SK-N-SH (cell line): ENCODE measurements at places on chromosomes 6 and 20. TPM values are rescaled to one million over a fixed set of nuclear protein-coding genes. Genes with fewer than 3 reads are reported as not detected.

Gene UBD
- not detected in 2 replicates for polyA plus RNA-seq

GRCh38 chr20:10557685-10558084 lies 116.1 kb downstream of the JAG1 start:
- DNase-seq: no peak
- no peaks in the 10 kb centered on the region; the same call in 1 of the 2 replicates for H3K36me3 ChIP-seq
- H3K27me3 ChIP-seq: no peaks in the 10 kb centered on the region
- H3K27ac ChIP-seq: peak overlapping the region; percentile 91

Gene CGA
- polyA plus RNA-seq: 0.10 and 0.18 TPM in 2 replicates

- DNase-seq: no peak
- H3K4me1 ChIP-seq: no peaks in the 10 kb centered on the region
- no peaks in the 10 kb centered on the region for H3K36me3 ChIP-seq
- H3K27me3 ChIP-seq: no peaks in the 10 kb centered on the region
- H3K27ac ChIP-seq: no peak overlapping the region
- H3K4me3 ChIP-seq: no peak overlapping the region
Observed at GRCh38 chr6:96913621-96914020, 10.9 kb upstream of the KLHL32 start.

Gene RAET1L
- not detected in 2 replicates for polyA plus RNA-seq

Gene FILIP1
- 0.03 TPM in 2 replicates for polyA plus RNA-seq

Gene GPR63
- 0.53 and 0.73 TPM in 2 replicates for polyA plus RNA-seq

Gene TULP1
- polyA plus RNA-seq: not detected in 2 replicates

Gene ENPP3
- polyA plus RNA-seq: not detected in 2 replicates

GRCh38 chr6:170473801-170474200 lies 79.3 kb downstream of the PSMB1 start:
- no peaks in the 10 kb centered on the region; the same call in 1 of the 2 replicates for H3K27me3 ChIP-seq
- H3K36me3 ChIP-seq: no peaks in the 10 kb centered on the region
- H3K4me1 ChIP-seq: no peaks in the 10 kb centered on the region
- no peak overlapping the region for H3K27ac ChIP-seq

DNA sequence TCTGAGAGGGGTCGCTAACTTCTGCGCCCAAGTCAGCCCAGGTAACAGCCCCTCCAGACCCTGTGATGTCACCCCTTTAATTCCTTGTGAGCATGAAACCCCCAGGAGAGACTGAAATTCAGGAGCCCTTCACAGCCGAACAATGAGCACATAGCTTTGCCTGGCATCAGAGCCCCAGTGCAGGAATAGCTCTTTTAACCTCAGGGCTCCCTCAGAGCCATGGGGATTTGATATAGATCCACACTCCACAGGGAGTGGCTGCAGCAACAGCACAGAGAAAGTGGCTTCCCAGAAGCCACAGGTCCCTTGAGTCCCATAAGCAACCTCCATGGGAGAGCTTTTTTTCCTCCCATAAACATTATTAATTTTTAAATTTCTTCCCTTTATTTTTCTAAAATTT lies 150.0 kb upstream of the MARCKS start:
- DNase-seq: no peak
- H3K4me1 ChIP-seq: no peaks in the 10 kb centered on the region
- H3K27ac ChIP-seq: no peak overlapping the region
- no peaks in the 10 kb centered on the region for H3K27me3 ChIP-seq

GRCh38 chr20:59289994-59290393 lies 10.4 kb upstream of the EDN3 start:
- no peak for DNase-seq
- no peaks in the 10 kb centered on the region for H3K36me3 ChIP-seq
- H3K27ac ChIP-seq: no peak overlapping the region

Gene PRICKLE4
- polyA plus RNA-seq: 3.9 and 5.0 TPM in 2 replicates

GRCh38 chr6:131843768-131844167 lies 35.9 kb downstream of the ENPP1 start:
- no peaks in the 10 kb centered on the region for H3K36me3 ChIP-seq
- no peaks in the 10 kb centered on the region for H3K4me1 ChIP-seq
- DNase-seq: no peak
- H3K27me3 ChIP-seq: peaks cover 31% of the 10 kb centered on the region

Gene DSN1
- 7.3 and 8.3 TPM in 2 replicates for polyA plus RNA-seq

GRCh38 chr20:23482138-23482537 lies 8.8 kb upstream of the CST8 start:
- no peaks in the 10 kb centered on the region for H3K27me3 ChIP-seq
- H3K27ac ChIP-seq: no peak overlapping the region
- H3K4me1 ChIP-seq: no peaks in the 10 kb centered on the region
- no peak overlapping the region for H3K4me3 ChIP-seq

Gene PHACTR1
- polyA plus RNA-seq: 0.10 and 0.12 TPM in 2 replicates

Gene LINC00237
- polyA plus RNA-seq: not detected in 2 replicates

- H3K27ac ChIP-seq: no peak overlapping the region
- no peak overlapping the region for H3K4me3 ChIP-seq
- no peaks in the 10 kb centered on the region for H3K27me3 ChIP-seq
- no peak for DNase-seq
- H3K4me1 ChIP-seq: no peaks in the 10 kb centered on the region
Observed at GRCh38 chr6:73471686-73472290, 10.3 kb downstream of the MTO1 start.

DNA sequence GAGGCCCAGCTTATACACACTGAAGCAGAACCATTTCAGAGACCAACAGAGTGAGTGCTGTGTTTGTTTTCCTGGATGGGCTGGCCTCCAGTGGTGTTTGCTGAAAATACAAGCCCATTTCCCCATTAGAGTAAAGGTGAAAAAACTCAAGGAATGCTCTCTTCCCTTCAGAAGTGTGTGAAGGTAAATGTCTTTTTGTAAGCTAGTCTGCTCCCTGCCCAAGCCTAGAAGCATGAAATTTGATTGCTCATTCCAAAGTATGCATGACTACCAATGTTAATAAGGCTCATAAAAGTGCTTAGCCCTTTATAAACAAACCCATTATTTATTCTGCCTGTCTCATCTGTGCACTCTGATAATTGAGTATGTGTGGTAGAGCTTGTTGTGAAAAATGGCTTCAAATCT lies 59.1 kb downstream of the ADGRF1 start:
- H3K4me1 ChIP-seq: no peaks in the 10 kb centered on the region
- no peak overlapping the region for H3K27ac ChIP-seq
- H3K36me3 ChIP-seq: no peaks in the 10 kb centered on the region
- H3K4me3 ChIP-seq: no peak overlapping the region

GRCh38 chr6:132751306-132751705 lies 6.4 kb downstream of the VNN2 start:
- H3K4me1 ChIP-seq: no peaks in the 10 kb centered on the region
- H3K27me3 ChIP-seq: peaks cover 1% of the 10 kb centered on the region; the same call in 1 of the 2 replicates
- H3K4me3 ChIP-seq: no peak overlapping the region
- H3K36me3 ChIP-seq: no peaks in the 10 kb centered on the region

Gene TMEM14C
- polyA plus RNA-seq: 199 and 214 TPM in 2 replicates

GRCh38 chr6:90413396-90413795 lies 116.8 kb upstream of the BACH2 start:
- peak; percentile 36 for DNase-seq
- H3K4me1 ChIP-seq: peaks cover 10% of the 10 kb centered on the region; the same call in 1 of the 2 replicates
- H3K4me3 ChIP-seq: no peak overlapping the region
- no peaks in the 10 kb centered on the region for H3K36me3 ChIP-seq

DNA sequence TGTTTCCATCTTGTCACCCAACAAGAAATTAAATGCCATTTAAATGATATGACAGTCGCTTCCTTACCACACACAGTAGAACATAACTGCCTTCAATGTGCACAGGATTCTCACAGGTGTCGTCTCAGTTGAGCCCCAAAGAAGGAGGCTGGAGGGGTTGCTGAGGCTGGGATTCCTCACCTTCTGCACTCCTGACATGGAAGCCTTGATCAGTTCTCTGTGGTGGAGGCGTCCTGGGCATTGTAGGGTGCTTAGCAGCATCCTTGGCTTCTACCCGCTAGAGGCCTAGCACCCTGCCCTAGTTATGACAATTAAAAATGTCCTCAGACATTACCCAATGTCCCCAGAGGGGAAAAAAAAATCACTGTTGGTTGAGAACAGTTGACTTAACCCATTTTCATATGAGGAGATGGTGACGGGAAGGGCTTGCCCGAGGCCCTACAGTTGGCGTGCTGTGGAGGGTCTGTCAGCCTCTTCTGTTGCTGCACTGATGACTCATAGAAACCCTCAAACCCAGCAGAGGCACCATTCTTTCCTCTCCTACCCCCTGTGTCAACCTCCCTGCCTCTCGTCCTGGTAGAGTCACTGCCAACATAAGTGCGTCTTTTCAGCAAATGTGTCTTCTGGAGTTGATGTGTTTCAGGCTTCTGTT lies 19.3 kb upstream of the ZNF831 start:
- DNase-seq: no peak
- no peak overlapping the region for H3K4me3 ChIP-seq
- H3K27ac ChIP-seq: no peak overlapping the region
- no peaks in the 10 kb centered on the region for H3K4me1 ChIP-seq
- no peaks in the 10 kb centered on the region for H3K36me3 ChIP-seq

Gene ANKRD66
- not detected in 2 replicates for polyA plus RNA-seq

- H3K4me1 ChIP-seq: no peaks in the 10 kb centered on the region; the same call in 1 of the 2 replicates
- H3K4me3 ChIP-seq: no peak overlapping the region
- DNase-seq: no peak
- no peaks in the 10 kb centered on the region for H3K36me3 ChIP-seq
- no peak overlapping the region for H3K27ac ChIP-seq
Observed at GRCh38 chr20:14691994-14692393, 354.6 kb upstream of the FLRT3 start.

GRCh38 chr20:24657196-24657595 lies 187.8 kb downstream of the SYNDIG1 start:
- no peaks in the 10 kb centered on the region for H3K27me3 ChIP-seq
- no peak for DNase-seq
- no peaks in the 10 kb centered on the region for H3K36me3 ChIP-seq
- H3K4me1 ChIP-seq: peaks cover 18% of the 10 kb centered on the region; the same call in 1 of the 2 replicates
- no peak overlapping the region for H3K4me3 ChIP-seq

- no peak for DNase-seq
- no peak overlapping the region for H3K4me3 ChIP-seq
- peaks cover 25% of the 10 kb centered on the region; the same call in 1 of the 2 replicates for H3K4me1 ChIP-seq
- H3K27ac ChIP-seq: peak overlapping the region; percentile 40; the same call in 1 of the 2 replicates
Observed at GRCh38 chr20:47544852-47545251, 43.2 kb downstream of the NCOA3 start.

Gene FHL5
- polyA plus RNA-seq: not detected in 2 replicates

GRCh38 chr6:168708984-168709383 lies 268.0 kb downstream of the SMOC2 start:
- H3K36me3 ChIP-seq: no peaks in the 10 kb centered on the region
- no peak overlapping the region for H3K27ac ChIP-seq
- H3K4me1 ChIP-seq: no peaks in the 10 kb centered on the region
- H3K4me3 ChIP-seq: no peak overlapping the region

DNA sequence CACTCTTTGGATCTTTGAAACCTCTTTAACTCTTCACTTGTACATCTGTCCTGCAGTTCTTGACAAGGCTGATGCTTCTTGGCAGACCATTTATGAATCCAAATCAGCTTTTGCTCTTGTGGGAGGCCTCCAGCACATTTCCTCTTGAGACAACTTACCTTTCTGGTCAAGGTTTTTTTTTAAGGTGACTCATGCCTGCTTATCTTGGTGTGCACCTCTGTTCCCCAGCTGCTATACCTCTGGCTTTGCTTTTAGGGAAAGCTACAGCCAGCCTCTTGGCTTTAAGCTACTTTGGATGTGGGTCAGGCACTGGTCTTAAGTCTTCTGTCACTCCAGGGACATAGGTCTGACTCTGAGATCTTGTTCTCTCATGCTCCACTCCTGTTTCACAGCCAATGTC lies 106.5 kb downstream of the PHF3 start:
- DNase-seq: no peak
- no peak overlapping the region for H3K4me3 ChIP-seq
- H3K4me1 ChIP-seq: no peaks in the 10 kb centered on the region; the same call in 1 of the 2 replicates
- H3K27me3 ChIP-seq: no peaks in the 10 kb centered on the region

GRCh38 chr20:50546729-50547314 lies 36.6 kb downstream of the PTPN1 start:
- no peak overlapping the region for H3K4me3 ChIP-seq
- no peak overlapping the region for H3K27ac ChIP-seq
- no peak for DNase-seq
- H3K4me1 ChIP-seq: peaks cover under 1% of the 10 kb centered on the region; the same call in 1 of the 2 replicates

- no peaks in the 10 kb centered on the region for H3K27me3 ChIP-seq
- H3K27ac ChIP-seq: no peak overlapping the region
- H3K4me1 ChIP-seq: peaks cover 18% of the 10 kb centered on the region; the same call in 1 of the 2 replicates
- H3K4me3 ChIP-seq: no peak overlapping the region
- no peaks in the 10 kb centered on the region for H3K36me3 ChIP-seq
Observed at GRCh38 chr20:40562031-40562430, 127.0 kb downstream of the MAFB start.

GRCh38 chr6:32983493-32983848 lies 15.1 kb downstream of the BRD2 start:
- H3K27me3 ChIP-seq: no peaks in the 10 kb centered on the region
- no peak for DNase-seq
- no peak overlapping the region for H3K4me3 ChIP-seq
- H3K36me3 ChIP-seq: peaks cover 45% of the 10 kb centered on the region

Gene DXO
- 25.3 and 27.1 TPM in 2 replicates for polyA plus RNA-seq

GRCh38 chr20:58565461-58566175 lies 50.4 kb upstream of the APCDD1L start:
- no peaks in the 10 kb centered on the region for H3K36me3 ChIP-seq
- no peak overlapping the region for H3K4me3 ChIP-seq
- H3K27ac ChIP-seq: no peak overlapping the region
- H3K27me3 ChIP-seq: no peaks in the 10 kb centered on the region
- no peak for DNase-seq

DNA sequence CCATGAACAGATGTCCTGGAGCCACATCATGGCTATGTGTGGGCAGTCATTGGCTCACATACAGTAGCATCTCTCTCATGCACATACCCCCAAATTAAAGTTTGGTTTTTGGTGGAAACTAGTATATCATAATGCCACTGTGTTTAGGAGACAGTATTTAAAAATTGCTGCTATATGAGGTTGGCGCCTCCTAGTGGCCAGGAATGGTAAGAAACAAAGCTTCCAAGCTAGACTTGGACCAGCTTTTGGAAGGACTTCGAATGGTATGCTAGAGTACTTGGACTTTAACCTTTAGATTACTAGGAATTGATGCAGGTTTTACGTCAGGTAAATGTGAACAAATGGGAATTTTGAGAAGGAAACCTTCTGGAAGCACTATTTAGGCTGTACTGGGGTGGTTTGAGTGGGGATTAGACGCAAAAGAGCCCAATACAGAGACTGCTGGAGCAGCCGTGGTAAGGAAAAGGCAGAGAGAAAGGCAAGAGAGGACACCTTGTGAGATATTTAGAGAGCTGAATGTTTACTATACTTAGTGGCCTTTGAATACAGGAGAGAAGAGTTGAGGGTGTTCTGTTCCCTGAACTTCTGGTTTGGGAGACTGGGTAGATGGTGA lies 23.8 kb downstream of the PRSS35 start:
- no peak overlapping the region for H3K4me3 ChIP-seq
- DNase-seq: no peak
- no peaks in the 10 kb centered on the region; the same call in 1 of the 2 replicates for H3K27me3 ChIP-seq
- H3K27ac ChIP-seq: no peak overlapping the region

GRCh38 chr6:93104195-93104817 lies 315.1 kb downstream of the EPHA7 start:
- no peaks in the 10 kb centered on the region for H3K27me3 ChIP-seq
- no peaks in the 10 kb centered on the region for H3K4me1 ChIP-seq
- no peak overlapping the region for H3K27ac ChIP-seq
- no peak for DNase-seq

Gene CPNE5
- 0.30 and 0.47 TPM in 2 replicates for polyA plus RNA-seq

- no peaks in the 10 kb centered on the region for H3K4me1 ChIP-seq
- H3K27me3 ChIP-seq: no peaks in the 10 kb centered on the region
- no peak overlapping the region for H3K27ac ChIP-seq
- no peaks in the 10 kb centered on the region for H3K36me3 ChIP-seq
Observed at GRCh38 chr6:92587525-92587924, 831.8 kb downstream of the EPHA7 start.
